A549 treated with CpdA at 1 μM for 4 hours (cell line): ENCODE measurements at places on chromosomes 12 and 14. TPM values are rescaled to one million over a fixed set of nuclear protein-coding genes. Genes with fewer than 3 reads are reported as not detected.

The GPR65 gene
- total RNA-seq = not detected in 5 replicates

The FIGNL2 gene
- total RNA-seq = 0.14 to 0.41 TPM (median 0.20 TPM) in 5 replicates

The IQSEC3 gene
- total RNA-seq = not detected in 5 replicates

The STAC3 gene
- total RNA-seq = 0.20 to 0.64 TPM (median 0.53 TPM) in 5 replicates

The LAG3 gene
- total RNA-seq = 0.87 to 2.2 TPM (median 1.6 TPM) in 5 replicates

The C12orf54 gene
- total RNA-seq = not detected in 5 replicates

The PTPN6 gene
- 10.3 to 13.1 TPM (median 12.1 TPM) in 5 replicates for total RNA-seq

The SPTB gene
- 0.75 to 1.1 TPM (median 0.98 TPM) in 5 replicates for total RNA-seq

The BDKRB1 gene
- 0.47 to 1.9 TPM (median 1.8 TPM) in 5 replicates for total RNA-seq

The PCED1B gene
- 46.1 to 54.7 TPM (median 50.5 TPM) in 5 replicates for total RNA-seq

The AICDA gene
- total RNA-seq = 0.08 to 0.20 TPM (median 0.15 TPM) in 5 replicates

The ESRRB gene
- total RNA-seq = 0.12 to 0.26 TPM (median 0.18 TPM) in 5 replicates

The TEX22 gene
- 0.08 to 0.28 TPM (median 0.22 TPM) in 4 of 5 replicates, not detected in the other for total RNA-seq

The KRT7 gene
- total RNA-seq = 3,689 to 4,475 TPM (median 3,814 TPM) in 5 replicates

The SLCO1A2 gene
- 0.07 TPM in 1 of 5 replicates, not detected in the others for total RNA-seq

The SSTR1 gene
- total RNA-seq = not detected in 5 replicates

The SERPINA12 gene
- not detected in 5 replicates for total RNA-seq

The KRT83 gene
- 2.2 to 6.1 TPM (median 5.3 TPM) in 5 replicates for total RNA-seq

The ART4 gene
- total RNA-seq = not detected in 5 replicates

The PRDM4 gene
- total RNA-seq = 19.0 to 23.7 TPM (median 20.7 TPM) in 5 replicates

The ERP29 gene
- total RNA-seq = 116 to 137 TPM (median 131 TPM) in 5 replicates

The SYCP3 gene
- 0.10 to 0.35 TPM (median 0.18 TPM) in 3 of 5 replicates, not detected in the others for total RNA-seq

The OR2AP1 gene
- total RNA-seq = not detected in 5 replicates

The KRT80 gene
- 46.5 to 67.3 TPM (median 57.9 TPM) in 5 replicates for total RNA-seq

The NR1H4 gene
- 0.05 to 0.23 TPM (median 0.09 TPM) in 3 of 5 replicates, not detected in the others for total RNA-seq
